Naive thymus-derived CD8-positive, alpha-beta T cell (primary cell): ENCODE measurements at places on chromosomes 2 and 18.

- no peak for DNase-seq
These were observed 90.2 kb downstream of the SLC5A7 start for GRCh38 chr2:108076527-108076926.

DNA sequence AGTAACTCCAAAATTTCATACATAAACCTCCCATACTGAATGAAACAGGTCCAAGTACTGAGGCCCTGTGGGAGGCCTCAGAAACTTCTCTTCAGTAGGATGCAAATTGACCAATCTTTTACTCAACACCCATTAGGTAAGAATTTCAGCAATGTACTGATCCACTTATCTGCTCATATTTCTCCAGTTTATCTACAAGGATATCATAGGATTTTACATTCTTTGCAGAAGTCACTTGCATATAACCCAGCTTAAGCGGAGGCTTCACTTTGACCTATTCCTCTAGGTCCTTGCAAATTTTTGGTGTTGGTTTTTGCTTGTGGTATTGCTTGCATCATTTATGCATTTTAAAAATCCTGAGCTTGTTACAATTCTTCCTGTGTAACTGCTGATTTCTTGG, 28.8 kb upstream of the SLC3A1 start:
- DNase-seq = no peak

- no peak for DNase-seq
These were observed 182.4 kb upstream of the TANK start for GRCh38 chr2:160977854-160978253.

DNA sequence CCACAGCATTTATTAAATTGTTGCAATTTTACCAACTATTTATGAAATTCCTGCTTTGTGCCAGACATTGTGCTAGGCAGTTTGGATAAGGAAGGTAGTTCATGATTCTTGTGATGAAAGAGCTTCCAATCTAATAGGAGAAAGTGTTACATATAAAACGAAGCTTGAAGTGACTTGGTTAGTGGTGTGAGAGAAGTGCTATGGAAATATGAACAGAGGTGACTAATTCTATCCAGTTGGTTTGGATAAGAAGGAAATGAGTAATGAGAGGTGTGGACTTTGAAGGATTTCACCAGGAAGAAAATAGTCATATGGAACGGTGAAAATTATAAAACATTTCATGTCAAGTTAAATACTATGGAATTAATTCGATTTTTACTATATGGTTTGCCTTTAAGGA, 48.6 kb downstream of the EML6 start:
- no peak for DNase-seq

DNA sequence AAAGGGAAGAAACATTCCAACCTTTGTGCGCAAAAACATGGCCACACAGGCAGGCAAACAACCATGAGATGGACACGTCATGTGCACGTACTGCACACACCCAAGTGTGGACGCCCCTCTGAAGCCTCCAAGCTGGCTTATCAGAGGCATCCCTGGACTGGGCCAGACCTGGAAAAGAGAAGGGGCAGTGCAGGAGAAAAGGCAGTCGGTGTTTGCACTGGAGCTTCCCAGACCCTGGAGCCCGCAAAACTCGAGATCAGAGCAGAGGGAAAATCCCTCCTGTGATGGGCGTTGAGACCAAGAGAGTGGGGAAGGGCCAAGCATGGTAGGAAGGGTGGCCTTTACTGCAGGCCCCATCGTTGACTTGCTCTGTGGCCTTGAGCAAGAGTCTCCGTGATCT, 269.5 kb downstream of the CYRIA start:
- DNase-seq = no peak

- no peak for DNase-seq
These were observed 170.2 kb downstream of the NRP2 start for GRCh38 chr2:205852457-205852856.

- no peak for DNase-seq
These were observed 88.2 kb downstream of the TFCP2L1 start for GRCh38 chr2:121196849-121197155.
